AG04450 (cell line): ENCODE measurements at places on chromosomes 16 and 17.

DNA sequence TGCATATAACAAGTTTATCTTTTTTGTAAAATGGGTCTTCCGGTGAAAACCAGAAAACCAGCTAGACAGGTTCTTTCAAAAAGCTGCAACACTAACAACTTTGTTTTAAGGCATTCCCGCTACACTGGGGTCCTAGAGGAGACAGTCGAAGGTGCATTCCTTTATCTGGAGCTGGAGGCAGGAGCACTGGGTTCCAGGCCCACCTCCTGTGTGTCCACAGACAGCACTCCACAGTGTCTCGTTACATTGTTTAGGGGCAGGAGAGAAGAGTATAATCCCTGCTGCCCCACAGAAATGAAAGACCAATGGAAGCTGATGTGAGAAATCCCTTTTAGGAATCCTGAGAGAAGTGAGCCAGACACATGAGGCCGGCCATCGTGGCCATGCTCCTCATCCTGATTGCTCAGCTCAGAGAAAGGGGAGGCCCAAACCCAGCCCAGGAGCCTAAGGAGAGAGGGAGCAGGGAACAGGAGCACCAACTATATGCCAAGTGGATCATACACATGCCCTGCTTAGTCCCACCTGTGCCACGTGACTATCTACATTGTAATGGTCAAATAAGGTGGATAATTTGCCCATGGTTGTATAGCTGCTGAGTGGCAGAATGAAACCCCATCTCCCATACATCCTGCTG is 59.5 kb downstream of the CCDC182 start:
- DNase-seq, result no peak

GRCh38 chr17:62657145-62657665 is 29.7 kb downstream of the MRC2 start:
- no peak for DNase-seq

DNA sequence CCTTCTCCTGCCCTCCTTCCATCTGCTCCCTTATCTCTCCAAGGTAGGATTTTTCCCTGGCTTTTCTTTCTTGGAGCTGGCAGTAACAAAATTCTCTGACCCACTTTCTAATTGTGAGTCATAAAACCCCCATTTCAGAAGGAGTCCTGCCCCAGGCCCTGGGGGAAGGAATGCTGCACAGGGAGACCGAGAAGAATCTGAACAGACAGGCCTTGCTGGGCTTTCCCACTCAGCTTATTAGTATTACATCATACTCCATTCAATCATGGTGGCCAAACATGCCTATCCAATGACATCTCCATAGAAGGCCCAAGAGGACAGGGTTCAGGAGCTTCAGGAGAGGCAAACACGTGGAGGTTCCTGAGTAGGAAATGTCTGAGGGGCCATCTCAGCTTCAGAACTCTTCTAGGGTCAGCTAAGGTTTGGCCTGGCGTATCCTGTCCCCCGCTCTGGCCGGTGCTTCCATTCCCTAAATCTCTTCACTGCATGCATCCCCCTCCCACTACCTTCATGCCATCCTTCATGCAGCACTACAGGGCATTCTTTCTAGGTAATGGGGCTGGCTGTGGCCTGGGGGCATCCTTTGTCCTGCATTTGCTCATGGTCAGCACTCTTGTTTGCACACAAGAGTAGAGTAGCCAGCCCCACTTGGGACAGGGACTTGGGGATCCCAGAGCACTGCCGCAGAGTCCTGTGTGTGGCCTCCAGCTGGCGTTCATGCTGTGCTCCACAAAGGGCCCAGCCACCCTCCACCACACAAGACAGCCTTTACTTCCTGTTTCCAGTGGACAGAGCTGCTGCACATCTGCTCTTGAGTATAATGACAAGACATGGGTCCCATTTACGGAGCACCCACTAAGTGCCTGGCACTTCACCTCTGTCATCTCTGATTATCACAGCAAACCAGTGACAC is 8.2 kb downstream of the SLC6A2 start:
- DNase-seq, result no peak

DNA sequence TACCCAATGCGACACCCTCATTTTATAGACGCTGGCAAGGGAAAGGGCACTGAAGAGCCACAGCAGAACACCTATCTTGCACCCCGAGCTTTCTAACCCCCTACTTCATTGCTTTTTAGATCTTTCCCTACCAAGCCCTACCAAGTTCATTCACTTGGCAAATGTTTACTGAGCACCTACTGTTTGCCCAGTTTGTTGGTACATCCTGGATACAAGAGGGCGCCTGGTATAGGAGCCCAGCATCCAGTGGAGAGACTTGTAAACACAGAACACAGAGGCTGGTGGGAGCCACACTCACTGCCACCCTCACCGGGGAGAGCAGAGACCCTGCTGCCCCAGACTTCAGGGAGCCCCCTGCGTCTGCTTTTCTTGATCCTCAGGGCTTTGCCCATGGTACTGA is 112.6 kb downstream of the GNAO1 start:
- no peak for DNase-seq

DNA sequence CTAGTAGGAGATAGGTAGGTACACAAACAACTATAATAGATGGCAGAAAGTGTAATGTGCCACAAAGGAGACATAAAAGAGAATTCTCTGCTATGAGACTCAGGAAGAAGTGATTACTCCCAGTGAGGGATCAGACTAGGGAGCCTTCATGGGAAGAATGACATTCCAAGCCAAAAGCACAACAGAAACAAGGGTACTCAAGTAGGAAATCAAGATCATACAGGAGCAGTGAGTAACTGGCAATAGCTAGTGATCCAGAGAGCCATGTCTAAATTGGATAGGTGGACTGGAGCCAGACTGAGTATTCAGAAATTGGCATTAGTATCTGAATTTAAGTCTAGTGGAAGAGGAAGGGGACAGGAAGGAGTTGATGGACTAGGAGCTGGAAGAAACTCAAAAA is 10.7 kb downstream of the RFFL start:
- DNase-seq, result no peak

- no peak for DNase-seq
Measured at GRCh38 chr16:53745086-53745485, 41.1 kb downstream of the FTO start.

GRCh38 chr17:68578236-68578635 is 22.9 kb downstream of the FAM20A start:
- DNase-seq, result no peak

DNA sequence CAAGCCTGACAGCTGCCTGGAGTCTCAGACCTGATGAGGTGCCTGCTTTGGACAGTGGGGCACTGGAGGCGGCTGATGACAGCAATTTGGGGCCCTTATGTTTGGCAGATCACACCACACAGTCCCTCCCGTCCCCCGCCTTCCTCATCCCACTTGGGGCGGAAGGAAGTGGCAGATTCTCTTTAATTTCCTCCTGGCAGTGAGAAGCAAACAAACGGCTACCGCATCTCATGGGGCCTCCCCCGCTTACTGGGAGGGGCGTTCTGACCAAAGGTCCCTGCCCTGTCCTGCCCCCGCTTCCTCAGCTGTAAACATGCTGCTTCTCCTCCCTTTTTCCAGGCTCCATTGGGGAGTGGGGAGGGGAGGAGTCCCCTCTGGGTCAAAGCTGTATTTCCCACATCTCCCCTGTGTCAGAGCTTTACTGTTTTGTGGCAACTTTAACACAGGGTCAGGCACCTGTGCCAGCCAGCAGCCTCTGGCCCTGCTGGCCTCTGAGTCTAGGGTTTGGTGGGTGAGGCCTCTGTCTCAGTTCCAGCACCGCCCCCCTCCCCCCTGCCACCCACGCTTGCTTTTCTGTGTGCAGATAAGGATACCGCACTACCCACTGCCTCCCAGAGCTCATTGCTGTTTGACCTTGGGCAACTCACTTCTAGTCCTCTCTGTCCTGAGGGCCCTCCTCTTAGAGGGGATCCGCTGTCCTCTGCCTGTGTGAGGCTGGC is 5.4 kb upstream of the NFATC3 start:
- DNase-seq, result no peak

DNA sequence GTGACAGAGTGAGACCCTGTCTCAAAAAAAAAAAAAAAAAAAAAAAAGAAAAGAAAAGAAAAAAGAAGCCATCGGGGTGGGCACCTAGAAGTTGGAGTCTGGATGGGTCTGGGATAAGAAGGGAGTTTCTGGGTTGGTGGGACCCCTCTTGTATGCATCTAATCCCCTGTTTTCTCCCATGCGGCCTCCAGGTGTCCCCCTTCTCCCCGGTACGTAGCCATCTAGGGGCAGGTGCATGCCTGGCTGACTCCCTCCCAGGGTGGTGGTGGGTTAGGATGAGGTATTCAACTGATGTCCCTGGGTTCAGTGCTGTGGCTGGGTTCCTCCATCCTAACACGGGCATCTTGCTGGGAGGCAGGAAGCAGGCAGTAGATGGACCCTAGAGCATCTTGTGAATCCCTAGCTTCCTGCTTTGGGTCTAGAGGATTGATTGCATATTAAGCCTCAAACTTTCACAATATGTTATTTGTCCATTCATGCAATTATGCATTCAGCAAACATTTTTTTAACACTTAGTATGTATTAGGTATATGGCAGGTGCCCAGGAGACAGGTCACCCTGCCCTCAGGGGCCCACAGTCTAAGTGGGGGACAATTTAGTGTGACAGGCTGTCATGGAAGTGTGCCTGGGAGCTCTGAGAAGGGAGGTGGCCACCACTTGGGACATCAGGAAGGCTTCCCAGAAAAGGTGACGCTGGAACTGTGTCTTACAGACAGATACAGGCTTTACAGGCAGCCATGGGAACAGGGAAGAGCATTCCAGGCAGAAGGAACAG is 13.1 kb downstream of the FMNL1 start:
- DNase-seq, result no peak

- DNase-seq, result no peak
Measured at GRCh38 chr17:37827905-37828650, 83.2 kb upstream of the HNF1B start.

- DNase-seq, result no peak
Measured at GRCh38 chr17:8326511-8327302, 12.9 kb upstream of the ODF4 start.

- no peak for DNase-seq
Measured at GRCh38 chr16:50881956-50882355, 140.1 kb downstream of the CYLD start.
